ENCODE measurements at places on chromosomes 7 and 10.

DNA sequence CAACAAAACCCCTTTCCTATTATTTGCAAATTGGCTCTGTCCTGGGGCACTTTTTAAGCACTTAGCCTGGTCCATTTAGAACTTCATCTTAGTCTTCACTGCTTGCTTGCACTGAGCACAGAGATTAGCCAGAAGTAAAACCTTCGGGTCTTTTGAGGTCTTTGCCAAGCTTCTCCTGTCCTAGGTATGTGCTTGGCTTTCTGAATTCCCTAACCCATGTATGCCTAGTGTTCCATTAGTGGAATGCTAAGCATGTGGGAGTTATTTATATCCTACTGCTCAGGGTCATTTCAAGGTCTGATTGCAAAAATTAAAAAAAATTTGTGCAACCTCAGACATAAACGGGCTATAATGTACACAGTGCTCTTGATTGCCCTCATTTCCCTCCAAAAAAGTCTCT lies 18.0 kb downstream of the ZNF37A start:
- no peak for DNase-seq

- DNase-seq = no peak
These were observed 288.2 kb downstream of the MAGI2 start for GRCh38 chr7:79165225-79165624.

DNA sequence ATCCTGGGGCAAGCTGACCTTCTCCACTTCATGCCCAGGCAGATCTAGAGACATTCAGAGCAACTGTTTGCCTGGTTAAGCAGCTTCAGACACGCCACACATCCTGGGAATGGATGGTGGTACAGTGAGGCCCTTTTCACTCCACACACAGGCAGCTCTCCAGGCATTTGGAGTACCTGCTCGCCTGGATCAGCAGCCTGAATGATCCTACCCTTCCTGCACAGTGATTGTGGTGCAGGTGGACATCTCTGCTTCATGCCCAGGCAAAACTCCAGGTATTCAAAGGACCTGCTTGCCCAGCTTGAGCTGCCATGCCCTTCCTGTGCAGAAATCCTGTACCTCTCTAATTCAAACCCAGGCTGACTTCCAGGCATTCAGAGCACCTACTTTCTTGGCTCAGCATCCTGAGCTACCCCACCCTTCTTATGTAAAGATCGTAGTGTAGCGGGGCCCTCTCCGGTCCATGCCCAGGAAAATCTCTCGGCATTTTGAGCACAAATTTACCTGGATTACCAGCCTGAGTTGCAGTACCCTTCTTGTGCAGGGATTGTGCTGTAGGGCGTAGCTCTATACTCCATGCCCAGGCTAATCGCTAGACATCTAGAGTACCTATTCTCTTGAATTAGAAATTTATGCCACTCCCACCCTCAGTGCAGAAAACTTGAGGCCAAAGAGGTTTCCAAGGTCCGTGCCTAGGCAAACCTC lies 972.8 kb downstream of the ANKRD7 start:
- DNase-seq = no peak

- no peak for DNase-seq
These were observed 21.1 kb upstream of the CFAP46 start for GRCh38 chr10:132963430-132963960.

DNA sequence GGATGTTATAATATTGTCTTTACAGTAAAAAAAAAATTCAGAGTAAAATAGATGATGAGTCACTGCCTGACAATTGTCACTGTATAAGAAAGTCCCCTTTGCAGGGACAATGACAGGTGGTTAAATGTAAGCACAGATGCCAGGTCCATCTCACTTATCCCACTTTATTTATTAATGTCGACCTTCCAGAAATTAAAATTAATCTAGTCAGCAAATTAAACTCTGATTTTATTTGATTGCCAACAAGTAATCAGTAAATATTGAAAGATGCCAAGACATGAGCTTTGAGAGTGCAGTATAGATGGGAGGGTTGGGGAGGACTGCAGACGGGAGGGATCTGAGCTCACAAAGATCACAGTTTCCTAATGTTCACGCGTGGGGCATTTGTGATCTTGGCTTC lies 50.9 kb downstream of the CPXM2 start:
- no peak for DNase-seq

Measured in RPMI8226 (cell line).